Caki2 (cell line): ENCODE measurements at places on chromosomes 12 and 14. TPM values are rescaled to one million over a fixed set of nuclear protein-coding genes. Genes with fewer than 3 reads are reported as not detected.

The CDC42BPB gene
- 7.5 and 12.9 TPM in 2 replicates for total RNA-seq

The HSPA2 gene
- 38.4 and 42.5 TPM in 2 replicates for total RNA-seq

The LRP1 gene
- 23.5 and 28.4 TPM in 2 replicates for total RNA-seq

The LRFN5 gene
- total RNA-seq: not detected in 2 replicates
